ENCODE measurements at places on chromosomes 7 and 10.

GRCh38 chr10:17647326-17647725 lies 3.4 kb downstream of the STAM start:
- DNase-seq, result no peak

DNA sequence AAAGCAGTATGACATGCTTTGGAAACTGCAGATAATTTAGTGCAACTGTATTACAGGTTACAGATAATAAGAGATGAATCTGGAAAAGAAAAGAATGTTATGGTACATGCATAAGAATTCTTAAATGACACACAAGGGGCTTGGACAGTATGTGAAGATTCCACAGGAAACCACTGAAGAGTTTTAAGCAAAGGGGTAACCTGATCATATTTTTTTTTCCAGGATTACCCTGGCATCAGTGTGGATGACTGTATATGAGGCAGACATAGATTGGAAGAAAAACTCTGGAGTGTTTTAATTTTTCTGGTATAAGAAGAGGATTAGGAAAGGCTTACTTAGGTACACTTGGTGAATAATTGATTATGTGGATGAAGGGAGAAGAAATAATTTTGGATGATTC lies 8.1 kb downstream of the TFPI2 start:
- no peak for DNase-seq

DNA sequence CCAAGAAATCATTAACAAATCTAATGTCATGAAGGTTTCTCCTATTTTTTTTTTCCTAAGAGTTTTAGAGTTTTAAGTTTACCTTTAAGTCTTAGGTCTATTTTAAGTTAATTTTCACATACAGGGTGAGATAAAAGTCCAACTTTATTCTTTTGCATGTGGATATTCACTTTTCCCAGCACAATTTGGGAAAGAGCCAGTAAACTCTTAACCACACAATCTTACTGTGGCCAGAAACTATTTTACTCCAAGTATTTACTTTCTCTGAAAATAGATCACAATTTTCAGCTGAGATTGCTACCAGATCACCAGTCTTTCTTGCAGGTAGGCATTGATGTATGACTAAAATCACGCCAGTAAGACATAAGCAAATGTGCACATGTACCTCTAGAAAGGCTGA lies 728.5 kb downstream of the TNS3 start:
- DNase-seq, result no peak

GRCh38 chr10:50152792-50153272 lies 85.1 kb downstream of the WASHC2A start:
- no peak for DNase-seq

- DNase-seq, result no peak
Observed at GRCh38 chr10:118116715-118117449, 70.1 kb upstream of the RAB11FIP2 start.

DNA sequence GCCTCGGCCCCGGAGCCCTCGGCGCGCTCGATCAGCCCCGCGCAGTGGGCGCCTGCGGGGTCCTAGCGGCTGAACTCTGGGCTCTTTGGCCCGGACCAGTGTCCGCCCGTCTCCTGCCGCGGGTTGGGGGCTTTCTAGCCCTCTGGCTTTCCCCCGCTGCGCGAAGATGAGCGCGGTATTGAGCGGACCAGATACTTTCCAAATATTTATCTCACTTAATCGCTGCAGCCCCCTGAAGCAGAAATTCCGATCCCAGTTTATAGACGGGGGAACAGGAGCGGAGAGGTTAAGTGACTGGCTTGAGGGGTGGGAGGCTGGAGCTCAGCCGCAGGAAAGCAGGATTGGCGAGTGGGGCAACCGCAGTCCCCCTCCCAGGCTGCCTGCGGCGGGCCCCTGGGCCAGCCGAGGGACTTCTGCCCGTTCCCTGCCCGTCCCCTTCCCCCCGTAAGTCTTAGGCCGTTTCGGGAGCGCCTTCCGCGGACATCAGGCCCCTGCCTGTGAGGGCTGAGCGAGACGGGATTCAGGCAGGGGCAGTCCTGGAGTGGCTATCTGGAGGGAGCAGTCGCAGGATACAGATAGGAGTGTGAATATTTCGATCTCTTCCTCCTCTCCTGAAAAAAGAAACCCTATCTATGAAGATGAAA lies 565 bp downstream of the STRIP2 start:
- DNase-seq, result no peak

DNA sequence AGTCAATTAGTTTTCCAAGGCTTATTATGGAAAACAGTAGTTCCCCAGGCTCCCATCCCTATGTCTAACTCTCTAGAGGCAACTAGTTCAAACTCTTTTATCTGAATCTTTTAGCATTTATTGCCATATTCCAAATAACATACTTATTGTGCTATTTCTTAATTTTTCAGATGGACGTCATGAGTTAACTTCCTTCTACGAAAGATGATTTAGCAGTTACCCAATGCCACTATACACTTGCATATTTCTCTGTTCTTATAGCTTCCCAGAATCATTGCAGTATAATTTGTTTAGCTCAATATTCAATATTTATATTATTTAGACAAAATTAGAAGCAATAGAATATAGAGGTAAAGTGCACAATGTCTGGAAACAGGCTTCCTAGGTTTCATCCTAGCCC lies 52.8 kb downstream of the REEP3 start:
- DNase-seq, result no peak

GRCh38 chr7:81503771-81504170 lies 266.1 kb downstream of the HGF start:
- no peak for DNase-seq

DNA sequence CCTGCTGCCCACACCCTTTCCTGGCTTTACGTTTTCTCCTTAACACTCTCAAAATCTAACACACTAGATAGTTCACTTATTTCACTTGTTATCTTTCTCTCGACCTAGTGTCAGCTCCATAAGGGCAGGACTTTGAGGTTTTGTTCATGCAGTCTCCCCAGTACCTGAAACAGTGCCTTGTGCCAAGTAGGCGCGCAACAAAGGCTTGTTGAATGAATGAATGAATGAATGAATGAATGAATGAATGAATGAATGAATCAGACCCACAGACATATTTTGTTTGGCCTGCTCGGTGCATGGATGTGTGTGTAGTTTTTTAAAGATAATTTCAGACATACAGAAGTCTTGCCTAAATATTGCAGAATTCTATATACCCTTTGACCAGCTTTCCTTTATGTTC lies 6.2 kb downstream of the TYSND1 start:
- no peak for DNase-seq

- DNase-seq, result peak; percentile 68
Observed at GRCh38 chr7:95690367-95690947, 81.9 kb upstream of the DYNC1I1 start.

DNA sequence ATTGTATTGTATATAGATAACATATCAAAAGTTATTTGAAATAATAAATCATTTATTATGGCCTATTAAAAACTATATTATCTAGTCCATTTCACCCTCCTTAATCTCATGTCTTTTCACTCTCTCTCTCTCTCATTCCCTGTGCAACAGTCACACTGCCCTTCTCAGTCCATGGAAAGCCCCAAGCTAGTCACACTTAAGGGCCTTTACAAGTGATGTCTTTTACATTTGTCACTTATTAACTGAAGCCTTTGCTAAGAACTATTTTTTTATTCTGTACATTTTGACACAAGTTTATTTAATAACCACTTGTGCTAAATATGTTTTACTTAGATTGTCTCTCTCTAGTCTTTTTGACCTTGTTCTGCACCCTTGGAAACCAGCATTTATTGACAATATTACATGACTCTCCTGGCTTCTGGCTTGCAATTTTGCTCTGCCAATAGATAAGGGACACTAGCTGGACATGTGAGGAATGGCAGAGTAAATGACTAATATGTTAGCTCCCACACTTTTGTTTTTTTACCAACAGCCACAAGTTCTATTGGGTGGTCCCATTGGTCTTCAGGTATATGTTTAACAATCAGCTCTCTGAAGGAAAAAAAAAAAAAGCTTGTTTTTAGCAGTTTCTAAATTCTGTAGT lies 706.8 kb upstream of the POT1 start:
- no peak for DNase-seq

DNA sequence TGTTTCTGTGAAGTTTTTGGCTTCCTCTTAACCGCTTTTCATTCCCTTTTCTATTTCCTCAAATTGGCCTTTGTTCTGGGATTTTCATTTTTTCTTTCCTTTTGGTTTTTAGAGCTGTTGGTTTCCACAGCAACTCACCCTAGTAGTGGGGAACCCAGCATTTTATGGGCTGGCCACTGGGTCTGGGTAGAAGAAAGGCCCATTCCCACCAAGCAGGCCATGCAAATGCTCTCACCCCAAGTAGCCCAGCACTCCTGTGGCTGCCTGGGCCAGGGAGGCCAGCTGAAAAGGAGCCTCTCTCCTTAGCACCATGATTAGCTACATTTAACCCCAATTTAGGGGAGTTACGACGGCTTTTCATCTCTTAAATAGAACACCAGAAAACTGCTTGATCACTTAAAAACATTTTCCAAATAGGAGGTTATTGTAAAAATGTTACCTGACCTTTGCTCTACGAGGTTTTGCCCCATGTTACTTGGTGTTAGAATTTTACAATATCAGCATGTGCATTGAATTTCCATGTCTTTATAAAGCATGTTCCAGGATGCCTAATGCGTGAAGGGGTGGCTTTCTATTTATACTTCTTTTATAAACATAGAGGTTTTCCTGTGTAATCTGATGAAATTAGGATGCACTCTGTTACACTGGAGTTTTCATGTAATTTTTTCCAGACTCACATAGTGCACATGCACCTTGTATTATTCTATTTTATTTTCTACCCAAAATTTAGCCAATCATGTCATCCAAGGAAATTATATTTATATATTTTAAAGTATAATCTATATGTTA lies 75.4 kb downstream of the FAM171A1 start:
- no peak for DNase-seq

DNA sequence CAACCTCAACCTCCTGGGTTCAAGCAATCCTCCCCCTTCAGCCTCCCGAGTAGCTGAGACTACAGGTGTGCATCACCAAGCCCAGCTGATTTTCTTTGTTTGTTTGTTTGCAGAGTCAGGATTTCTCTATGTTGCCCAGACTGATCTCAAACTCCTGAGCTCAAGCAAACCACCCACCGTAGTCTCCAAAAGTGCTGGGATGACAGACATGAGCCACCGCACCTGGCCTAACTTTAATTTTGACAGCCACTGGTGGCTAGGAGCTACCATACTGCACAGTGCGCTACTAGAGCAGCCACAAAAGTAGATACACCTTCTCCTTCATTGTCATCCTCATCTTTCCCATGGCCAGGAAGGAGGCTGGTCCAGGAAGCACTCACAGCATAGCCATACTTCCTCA lies 31.2 kb upstream of the GATA3 start:
- no peak for DNase-seq

DNA sequence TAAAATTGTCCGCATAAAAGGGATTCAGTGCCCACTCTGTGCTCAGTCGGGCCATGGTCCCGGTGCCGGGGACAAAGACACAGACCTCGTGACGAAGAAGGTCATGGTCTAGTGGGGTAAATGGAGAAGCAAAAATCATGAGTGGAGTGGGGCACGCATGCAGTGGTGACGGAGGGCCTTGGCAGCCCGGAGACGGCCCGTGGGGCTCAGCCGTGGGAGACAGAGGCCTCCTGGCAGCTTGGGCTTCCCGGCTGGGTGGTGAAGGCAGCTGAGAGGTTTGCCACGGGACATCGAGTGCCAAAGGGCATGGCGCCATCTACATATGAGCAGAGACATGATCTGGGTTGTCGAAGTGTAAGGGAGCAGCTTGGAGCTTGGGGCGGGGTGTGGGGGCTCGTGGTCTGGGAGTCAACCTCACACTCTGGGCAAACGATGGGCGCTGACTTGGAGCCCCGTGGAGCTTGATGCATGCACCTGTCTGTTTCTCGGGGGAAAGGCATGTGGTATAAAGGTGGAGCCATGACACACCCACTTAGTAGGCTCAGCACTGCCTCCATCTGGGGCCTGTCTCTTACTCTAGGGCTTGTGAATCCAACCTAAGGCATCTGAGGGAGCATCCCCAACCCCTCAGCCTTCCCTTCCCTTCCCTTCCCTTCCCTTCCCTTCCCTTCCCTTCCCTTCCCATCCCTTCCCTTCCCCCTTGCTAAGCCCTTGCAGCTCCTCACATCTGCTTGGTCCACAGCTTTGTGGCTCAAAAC lies 151.0 kb upstream of the INSYN2A start:
- DNase-seq, result peak; percentile 6

DNA sequence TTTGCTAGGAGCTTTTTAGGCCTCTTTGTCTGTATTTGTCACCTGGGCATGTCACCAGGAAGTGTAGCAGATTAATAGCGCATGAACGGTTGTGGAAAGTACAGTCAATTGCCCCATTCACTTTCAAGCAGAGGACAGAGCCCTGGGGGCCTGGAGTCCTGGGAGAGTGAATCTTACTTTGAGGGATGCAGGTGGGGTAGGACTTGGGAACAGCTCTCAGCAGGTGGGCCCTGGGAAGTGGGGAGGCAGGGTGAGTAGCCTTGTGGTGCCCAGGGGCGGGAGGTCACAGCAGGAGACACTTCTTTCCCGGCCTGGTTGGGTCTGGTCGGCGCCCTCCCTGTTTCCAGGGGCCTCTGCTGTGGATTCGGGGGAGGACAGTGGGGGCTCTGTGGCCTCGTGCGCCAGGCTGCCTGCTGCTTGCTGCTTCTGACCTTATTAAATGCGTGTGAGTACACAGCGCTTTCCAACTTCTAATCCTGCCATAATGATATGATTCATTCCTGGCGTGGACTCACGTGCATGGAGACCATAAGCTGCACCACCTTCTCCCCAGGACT lies 51.6 kb upstream of the AQP1 start:
- no peak for DNase-seq

DNA sequence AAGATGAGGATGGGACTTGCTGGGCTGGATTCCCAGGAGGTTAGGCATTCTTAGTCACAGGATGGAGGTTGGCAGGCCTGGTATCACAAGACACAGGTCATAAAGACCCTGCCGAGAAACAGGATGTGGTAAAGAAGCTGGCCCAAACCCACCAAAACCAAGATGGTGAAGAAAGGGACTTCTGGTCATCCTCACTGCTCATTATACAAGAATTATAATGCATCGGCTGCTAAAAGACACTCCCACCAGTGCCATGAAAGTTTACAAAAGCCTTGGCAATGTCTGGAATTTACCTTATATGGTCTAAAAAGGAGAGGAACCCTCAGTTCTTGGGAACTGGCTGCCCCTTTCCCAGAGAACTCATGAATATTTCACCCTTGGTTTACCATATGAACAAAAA lies 345.5 kb upstream of the POM121L12 start:
- no peak for DNase-seq

- DNase-seq, result no peak
Observed at GRCh38 chr7:22781230-22781711, 41.4 kb downstream of the TOMM7 start.

- DNase-seq, result no peak
Observed at GRCh38 chr10:132518572-132519381, 18.8 kb upstream of the INPP5A start.

- DNase-seq, result no peak
Observed at GRCh38 chr10:988667-989545, 672 bp downstream of the GTPBP4 start.

GRCh38 chr7:106344211-106344610 lies 59.4 kb upstream of the NAMPT start:
- DNase-seq, result peak; percentile 73

- no peak for DNase-seq
Observed at GRCh38 chr10:86263907-86264306, 102.7 kb downstream of the GRID1 start.
